ENCODE measurements at places on chromosomes 4 and X. TPM values are rescaled to one million over a fixed set of nuclear protein-coding genes. Genes with fewer than 3 reads are reported as not detected.

Gene DRP2
- 0.23 TPM for total RNA-seq

Gene PROM1
- 5.2 TPM for total RNA-seq

Gene PSAPL1
- total RNA-seq: not detected

Gene HCFC1
- total RNA-seq: 15.6 TPM

Gene TRAM1L1
- total RNA-seq: not detected

Gene TLR3
- 4.3 TPM for total RNA-seq

Gene VCX3A
- not detected for total RNA-seq

Gene TKTL1
- total RNA-seq: not detected

Gene GATA1
- total RNA-seq: not detected

Gene AKAP4
- not detected for total RNA-seq

Gene TENM3
- total RNA-seq: 16.8 TPM

Gene RHOXF2B
- total RNA-seq: not detected

Gene ACE2
- 0.67 TPM for total RNA-seq

Gene XAGE2
- not detected for total RNA-seq

Gene HPGD
- 113 TPM for total RNA-seq

Gene SLC30A9
- 31.0 TPM for total RNA-seq

Gene PPP4R3C
- total RNA-seq: not detected

Gene GLRA3
- total RNA-seq: not detected

Gene TGIF2LX
- not detected for total RNA-seq

Gene PAGE2B
- 0.28 TPM for total RNA-seq

Data from liver (tissue), 10 donors.